B cell (primary cell): ENCODE measurements at places on chromosomes 2 and 18.
A peak's percentile ranks its signal among the peaks of the same experiment; 100 is the strongest.

DNA sequence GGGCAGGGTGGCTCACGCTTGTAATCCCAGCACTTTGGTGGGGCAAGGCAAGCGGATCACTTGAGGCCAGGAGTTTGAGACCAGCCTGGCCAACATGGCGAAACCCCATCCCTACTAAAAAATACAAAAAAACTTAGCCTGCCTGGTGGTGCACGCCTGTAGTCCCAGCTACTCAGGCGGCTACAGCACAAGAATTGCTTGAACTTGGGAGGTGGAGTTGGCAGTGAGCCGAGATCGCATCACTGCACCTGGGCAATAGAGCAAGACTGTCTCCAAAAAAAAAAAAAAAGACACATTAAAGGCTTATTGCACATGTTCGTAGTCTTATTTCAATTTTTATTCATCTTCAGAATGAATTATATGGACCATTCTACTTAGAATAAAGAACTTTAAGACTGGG lies 110.2 kb downstream of the BMPR2 start:
- no peak overlapping the region for H3K27ac ChIP-seq
- no peaks in the 10 kb centered on the region for H3K27me3 ChIP-seq

- H3K27ac ChIP-seq: no peak overlapping the region
- H3K36me3 ChIP-seq: no peaks in the 10 kb centered on the region
- DNase-seq: no peak
Measured at GRCh38 chr2:108418416-108418815, 30.6 kb upstream of the GCC2 start.

- H3K27ac ChIP-seq: no peak overlapping the region
- no peak for DNase-seq
- H3K36me3 ChIP-seq: no peaks in the 10 kb centered on the region
- no peaks in the 10 kb centered on the region for H3K4me1 ChIP-seq
- H3K27me3 ChIP-seq: no peaks in the 10 kb centered on the region
Measured at GRCh38 chr18:57705011-57705410, 83.4 kb upstream of the NARS1 start.

DNA sequence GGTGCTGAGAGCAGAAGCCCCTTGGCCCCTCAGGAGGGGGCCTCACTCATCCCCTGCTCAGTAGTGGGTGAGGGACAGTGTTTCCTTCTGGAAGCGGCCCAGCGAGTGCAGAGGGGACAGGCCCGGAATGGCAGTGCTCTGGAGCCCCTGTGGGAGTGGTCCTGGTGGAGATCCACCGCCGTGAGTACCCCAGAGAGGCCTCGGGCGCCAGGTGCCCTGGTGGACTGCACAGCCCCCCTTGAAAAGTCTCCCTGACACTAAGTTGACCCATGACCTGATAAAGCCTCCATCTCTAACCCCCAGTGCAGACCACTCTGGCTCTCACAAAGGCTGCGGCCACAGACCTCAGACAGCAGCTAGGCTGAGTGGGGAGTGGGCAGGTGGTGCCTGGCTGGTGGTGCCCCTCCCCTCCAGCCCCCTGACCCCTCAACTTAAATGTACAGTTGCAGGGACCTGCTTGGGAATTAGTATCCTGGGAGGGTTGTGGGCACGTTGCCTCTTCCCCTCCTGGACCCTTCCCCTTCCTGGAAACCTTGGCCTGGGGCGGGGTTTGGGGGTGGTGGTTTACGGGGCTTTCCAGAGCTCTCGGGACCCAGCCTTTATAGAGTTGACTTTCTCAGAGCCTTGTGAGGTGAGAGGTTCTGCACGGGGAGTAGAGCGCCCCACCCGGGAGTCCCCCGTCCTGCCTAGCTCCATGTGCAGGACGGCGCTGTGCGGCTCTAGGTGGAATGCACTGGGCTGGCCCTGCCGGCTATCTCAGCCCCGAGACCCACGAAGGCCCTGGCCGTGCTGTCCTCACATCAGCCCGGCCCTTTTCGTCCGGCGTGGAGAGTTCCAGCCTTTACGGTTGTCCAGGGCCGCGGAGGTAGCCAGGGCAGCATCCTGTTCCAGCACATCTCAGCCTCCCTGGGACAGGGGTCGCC lies 62.7 kb downstream of the RTP5 start:
- no peak for DNase-seq
- H3K36me3 ChIP-seq: no peaks in the 10 kb centered on the region
- no peaks in the 10 kb centered on the region for H3K4me1 ChIP-seq
- no peaks in the 10 kb centered on the region for H3K27me3 ChIP-seq

- no peak overlapping the region for H3K27ac ChIP-seq
- no peak overlapping the region for H3K4me3 ChIP-seq
- no peaks in the 10 kb centered on the region for H3K4me1 ChIP-seq
- H3K36me3 ChIP-seq: no peaks in the 10 kb centered on the region
- no peak for DNase-seq
Measured at GRCh38 chr2:87401726-87402345, 346.1 kb upstream of the PLGLB2 start.

- H3K27ac ChIP-seq: peak overlapping the region; percentile 91
- peak overlapping the region; percentile 78 for H3K4me3 ChIP-seq
- H3K27me3 ChIP-seq: no peaks in the 10 kb centered on the region
- DNase-seq: peak; percentile 64
- H3K4me1 ChIP-seq: peaks cover 18% of the 10 kb centered on the region
Measured at GRCh38 chr2:60556576-60557485, 3.4 kb upstream of the BCL11A start.

- no peak overlapping the region for H3K4me3 ChIP-seq
- no peaks in the 10 kb centered on the region for H3K4me1 ChIP-seq
- no peaks in the 10 kb centered on the region for H3K36me3 ChIP-seq
Measured at GRCh38 chr2:28348149-28348567, 44.5 kb upstream of the FOSL2 start.

DNA sequence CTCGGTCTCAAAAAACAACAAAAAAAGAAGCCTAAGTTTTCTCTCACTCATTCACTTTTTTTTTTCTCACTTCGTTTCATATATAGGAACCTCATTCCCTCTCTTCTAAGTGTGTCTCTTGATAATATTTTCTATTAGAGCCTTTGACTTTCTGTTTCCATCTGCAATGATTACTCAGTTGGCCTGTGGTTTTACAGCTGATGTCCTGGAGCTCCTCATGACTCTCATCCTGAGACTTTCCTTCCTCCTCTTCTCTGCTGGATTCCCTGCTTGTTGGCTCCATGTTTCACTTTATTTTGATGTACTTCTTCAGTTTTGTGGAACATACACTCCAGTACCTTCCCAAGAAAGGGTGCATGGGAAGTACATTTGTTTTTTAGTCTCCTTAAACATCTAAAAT lies 154.2 kb upstream of the GATA6 start:
- no peak overlapping the region for H3K27ac ChIP-seq
- H3K4me3 ChIP-seq: no peak overlapping the region
- H3K4me1 ChIP-seq: no peaks in the 10 kb centered on the region
- H3K36me3 ChIP-seq: no peaks in the 10 kb centered on the region
- no peak for DNase-seq

- no peaks in the 10 kb centered on the region for H3K27me3 ChIP-seq
- no peak overlapping the region for H3K27ac ChIP-seq
- no peaks in the 10 kb centered on the region for H3K36me3 ChIP-seq
- no peaks in the 10 kb centered on the region for H3K4me1 ChIP-seq
Measured at GRCh38 chr2:184692141-184692734, 93.9 kb downstream of the ZNF804A start.

DNA sequence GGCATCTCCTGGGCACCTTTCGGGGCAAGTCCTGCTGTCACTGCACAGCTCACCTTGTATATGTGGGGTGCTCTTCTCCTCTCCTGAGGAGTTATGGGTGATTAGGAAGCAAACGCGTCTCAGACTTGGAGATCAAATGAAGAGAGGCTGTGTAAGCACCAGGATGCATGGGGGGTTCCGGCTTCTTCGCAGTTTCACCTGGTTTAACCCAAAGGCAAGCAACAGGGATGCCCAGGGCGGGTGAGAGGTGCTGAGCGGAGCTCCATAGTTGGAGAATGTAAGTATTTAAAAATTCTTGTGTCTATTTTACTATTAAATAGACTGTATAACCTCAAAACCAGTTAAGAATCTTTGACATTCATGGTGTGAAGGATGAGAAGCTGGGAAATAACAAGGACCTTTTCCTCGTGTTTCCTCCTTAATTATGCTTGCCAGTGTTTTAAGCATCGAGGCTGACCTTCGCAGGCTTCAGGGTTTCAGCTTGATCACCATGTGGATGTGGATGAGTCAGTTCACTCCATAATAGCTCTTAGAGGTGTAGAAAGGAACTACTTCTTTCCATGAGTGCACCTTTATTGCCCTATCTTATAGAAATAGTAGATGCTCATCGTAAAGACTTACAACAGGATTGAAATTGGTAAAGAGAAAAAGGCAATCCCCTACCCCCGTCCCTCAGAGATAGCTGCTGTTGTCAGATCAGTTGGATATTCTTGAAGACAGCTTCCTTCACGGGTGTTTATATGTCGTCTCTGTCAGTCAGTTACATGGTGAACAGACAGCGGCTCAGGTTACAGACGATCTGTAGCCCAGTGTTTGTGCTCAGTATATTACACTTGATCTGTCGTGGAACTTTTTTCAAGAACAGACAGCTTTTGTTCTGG lies 201.1 kb downstream of the AGAP1 start:
- no peak overlapping the region for H3K27ac ChIP-seq
- DNase-seq: no peak
- no peaks in the 10 kb centered on the region for H3K36me3 ChIP-seq
- no peaks in the 10 kb centered on the region for H3K4me1 ChIP-seq

DNA sequence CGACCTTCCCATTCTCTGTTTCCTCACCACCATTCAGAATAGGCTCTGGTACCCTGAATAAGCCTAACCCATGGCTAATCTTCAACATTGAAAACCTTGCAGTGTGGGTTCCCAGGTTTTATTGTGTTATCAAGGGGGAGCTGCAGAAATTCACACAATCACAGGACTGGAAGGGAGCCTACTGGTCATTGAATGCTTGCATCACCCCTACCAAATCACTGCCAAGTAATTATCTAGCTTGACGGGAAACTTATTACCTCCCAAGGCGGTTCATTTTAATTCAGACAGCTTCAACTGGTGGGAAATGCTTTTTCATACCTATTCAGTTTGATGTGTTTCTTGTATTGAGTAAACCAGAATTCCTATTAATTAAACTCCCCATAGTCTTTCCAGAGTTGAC lies 33.6 kb upstream of the EFEMP1 start:
- no peak overlapping the region for H3K4me3 ChIP-seq
- no peak for DNase-seq
- no peaks in the 10 kb centered on the region for H3K27me3 ChIP-seq
- no peaks in the 10 kb centered on the region for H3K36me3 ChIP-seq

GRCh38 chr2:121667618-121668017 lies 18.4 kb upstream of the CLASP1 start:
- no peak overlapping the region for H3K4me3 ChIP-seq
- no peaks in the 10 kb centered on the region for H3K27me3 ChIP-seq
- no peak overlapping the region for H3K27ac ChIP-seq
- DNase-seq: no peak

- H3K4me1 ChIP-seq: no peaks in the 10 kb centered on the region
- DNase-seq: no peak
- H3K27ac ChIP-seq: no peak overlapping the region
- no peak overlapping the region for H3K4me3 ChIP-seq
Measured at GRCh38 chr2:138948070-138948539, 167.9 kb upstream of the NXPH2 start.

DNA sequence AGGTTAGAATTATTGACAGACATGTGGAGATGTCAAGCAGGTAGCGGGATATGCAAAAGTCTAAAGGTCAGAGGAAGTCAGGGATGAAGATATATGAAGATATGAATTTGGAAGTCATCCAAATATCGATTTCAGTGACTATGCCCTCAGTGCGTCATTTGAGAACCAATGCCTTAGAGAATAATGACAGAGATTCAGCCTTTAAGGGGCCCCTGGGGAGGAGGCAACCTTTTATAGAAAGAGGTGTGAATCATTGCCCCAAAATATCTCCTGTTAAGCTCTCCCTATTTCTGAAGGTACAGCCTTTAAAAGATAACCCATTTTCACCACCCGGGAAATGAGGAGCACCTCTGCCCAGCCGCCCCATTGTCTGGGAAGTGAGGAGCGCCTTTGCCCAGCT lies 223.4 kb downstream of the NCKAP5 start:
- no peak overlapping the region for H3K4me3 ChIP-seq
- no peaks in the 10 kb centered on the region for H3K27me3 ChIP-seq
- H3K36me3 ChIP-seq: no peaks in the 10 kb centered on the region
- H3K4me1 ChIP-seq: no peaks in the 10 kb centered on the region
- H3K27ac ChIP-seq: no peak overlapping the region

GRCh38 chr18:55587418-55588110 lies 428 bp downstream of the TCF4 start:
- H3K27ac ChIP-seq: peak overlapping the region; percentile 82
- H3K36me3 ChIP-seq: no peaks in the 10 kb centered on the region
- DNase-seq: peak; percentile 69
- H3K27me3 ChIP-seq: peaks cover 3% of the 10 kb centered on the region

GRCh38 chr2:127561371-127561770 lies 25.9 kb downstream of the MYO7B start:
- no peaks in the 10 kb centered on the region for H3K27me3 ChIP-seq
- no peaks in the 10 kb centered on the region for H3K36me3 ChIP-seq
- H3K4me1 ChIP-seq: peaks cover 6% of the 10 kb centered on the region
- DNase-seq: no peak

DNA sequence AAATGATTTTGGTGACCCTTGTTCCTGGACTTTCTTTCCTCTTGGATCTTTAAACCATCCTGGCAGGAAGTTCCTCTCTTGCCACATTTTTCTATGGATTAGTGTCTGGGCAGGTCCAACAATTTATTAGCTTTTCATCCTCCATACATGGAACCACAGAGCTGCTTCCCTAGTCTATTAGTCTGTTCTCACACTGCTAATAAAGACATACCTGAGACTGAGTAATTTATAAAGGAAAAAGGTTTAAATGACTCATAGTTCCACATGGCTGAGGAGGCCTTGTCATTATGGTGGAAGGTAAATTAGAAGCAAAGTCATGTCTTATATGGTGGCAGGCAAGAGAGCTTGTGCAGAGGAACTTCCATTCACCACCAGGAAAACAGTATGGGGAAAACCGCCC lies 122.9 kb downstream of the DDX1 start:
- no peak overlapping the region for H3K4me3 ChIP-seq
- no peaks in the 10 kb centered on the region for H3K4me1 ChIP-seq
- DNase-seq: no peak
- no peaks in the 10 kb centered on the region for H3K36me3 ChIP-seq
- no peaks in the 10 kb centered on the region for H3K27me3 ChIP-seq

GRCh38 chr2:27897717-27898116 lies 7.2 kb downstream of the BABAM2 start:
- H3K4me1 ChIP-seq: peaks cover 13% of the 10 kb centered on the region
- no peaks in the 10 kb centered on the region for H3K27me3 ChIP-seq
- H3K4me3 ChIP-seq: no peak overlapping the region
- peak overlapping the region; percentile 20 for H3K27ac ChIP-seq
- peak; percentile 58 for DNase-seq
- H3K36me3 ChIP-seq: peaks cover 8% of the 10 kb centered on the region

- no peak overlapping the region for H3K27ac ChIP-seq
- H3K4me1 ChIP-seq: no peaks in the 10 kb centered on the region
- no peak for DNase-seq
- no peak overlapping the region for H3K4me3 ChIP-seq
- H3K36me3 ChIP-seq: peaks cover 15% of the 10 kb centered on the region
- no peaks in the 10 kb centered on the region for H3K27me3 ChIP-seq
Measured at GRCh38 chr18:42033137-42033810, 78.2 kb downstream of the PIK3C3 start.

- no peak overlapping the region for H3K27ac ChIP-seq
- no peaks in the 10 kb centered on the region for H3K4me1 ChIP-seq
- no peaks in the 10 kb centered on the region for H3K36me3 ChIP-seq
Measured at GRCh38 chr18:11989966-11990380, 8.7 kb downstream of the IMPA2 start.
